Spleen (tissue), 13 donors: ENCODE measurements at places on chromosomes 2 and 18. TPM values are rescaled to one million over a fixed set of nuclear protein-coding genes. Genes with fewer than 3 reads are reported as not detected.

COL6A3 gene
- total RNA-seq = 146 TPM

MC5R gene
- not detected for total RNA-seq

SERPINB4 gene
- not detected for total RNA-seq

SLC30A3 gene
- total RNA-seq = not detected

SPP2 gene
- not detected for total RNA-seq

CNRIP1 gene
- 20.7 TPM for total RNA-seq

UGT1A9 gene
- total RNA-seq = not detected

HRH4 gene
- total RNA-seq = 0.67 TPM

CREG2 gene
- not detected for total RNA-seq

NEMP2 gene
- total RNA-seq = 11.4 TPM

CD8A gene
- total RNA-seq = 91.2 TPM

TDRD15 gene
- 0.47 TPM for total RNA-seq

DBI gene
- total RNA-seq = 49.9 TPM

CNDP1 gene
- total RNA-seq = not detected

CD8B2 gene
- 0.38 TPM for total RNA-seq

NCKAP5 gene
- 2.6 TPM for total RNA-seq

CD207 gene
- total RNA-seq = not detected

SFTPB gene
- not detected for total RNA-seq

CCDC85A gene
- total RNA-seq = 2.6 TPM

CDK5R2 gene
- not detected for total RNA-seq

ACMSD gene
- total RNA-seq = not detected

CHRNG gene
- not detected for total RNA-seq

ASPRV1 gene
- total RNA-seq = 4.4 TPM

GKN2 gene
- not detected for total RNA-seq

GREB1 gene
- 0.81 TPM for total RNA-seq

SMAD4 gene
- total RNA-seq = 110 TPM

PTPRN gene
- total RNA-seq = not detected

CCL20 gene
- not detected for total RNA-seq

CNTNAP5 gene
- total RNA-seq = not detected

NCL gene
- total RNA-seq = 338 TPM

ATP8B1 gene
- total RNA-seq = 11.7 TPM

CRYGC gene
- total RNA-seq = not detected

EPAS1 gene
- total RNA-seq = 145 TPM
